ENCODE measurements at places on chromosomes 1 and 21. TPM values are rescaled to one million over a fixed set of nuclear protein-coding genes. Genes with fewer than 3 reads are reported as not detected.

- no peak for DNase-seq
These were observed 561 bp upstream of the COQ8A start for GRCh38 chr1:226939438-226940028.

The LRRC7 gene
- total RNA-seq = 0.94 TPM

DNA sequence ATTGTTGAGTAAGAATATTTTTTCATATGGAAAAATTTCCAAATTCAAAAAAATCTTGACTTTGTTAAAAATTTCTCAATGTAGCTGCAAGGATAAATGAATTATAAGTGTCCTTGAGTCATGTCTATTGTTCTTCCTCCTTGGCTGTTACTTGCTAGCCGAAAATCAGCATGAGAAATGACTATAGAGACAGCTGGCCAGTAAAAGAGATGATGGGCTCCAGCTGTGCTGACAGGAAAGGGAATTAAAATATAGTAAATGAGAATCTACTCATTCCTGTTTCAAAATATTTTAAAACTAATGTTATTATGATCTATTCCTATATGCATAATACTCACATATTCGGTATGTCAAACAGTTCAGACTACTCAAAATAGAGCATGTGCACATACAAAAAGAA lies 1292.6 kb downstream of the BRINP3 start:
- no peak for DNase-seq

DNA sequence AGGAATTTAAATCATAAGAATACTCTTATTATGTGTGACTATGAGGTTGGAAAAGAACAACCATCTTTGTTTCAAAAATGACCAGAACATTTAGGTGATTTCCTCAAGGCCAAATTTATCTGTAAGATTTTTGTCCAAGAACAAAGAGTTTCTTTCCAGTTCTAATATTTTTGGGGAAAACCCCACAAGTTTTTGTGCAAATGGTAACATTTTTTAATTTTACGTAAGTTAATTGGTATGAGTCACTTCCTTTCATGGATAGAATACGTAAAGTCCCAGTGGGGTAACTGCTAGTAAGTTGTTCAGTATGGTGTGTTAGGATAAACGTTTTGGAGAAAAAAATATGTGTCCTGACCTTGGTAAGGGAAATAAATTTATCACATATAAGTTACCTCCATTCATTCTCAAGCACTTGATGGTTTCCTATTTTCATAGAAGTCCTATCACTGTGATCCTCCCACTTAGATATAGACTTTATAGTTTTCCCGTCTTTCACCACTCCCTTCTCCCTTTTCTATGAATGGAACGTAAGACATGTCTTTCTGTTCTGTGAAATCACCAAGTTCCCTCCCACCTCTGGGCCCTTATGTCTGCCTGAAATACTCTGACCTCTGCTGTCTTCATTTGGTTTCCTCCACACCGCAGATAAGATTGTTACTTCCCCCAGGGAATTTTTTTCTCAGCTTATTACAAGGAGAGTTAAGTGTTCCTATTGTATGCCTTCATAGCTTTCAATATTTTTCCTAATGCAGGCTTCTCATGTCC lies 34.9 kb upstream of the TSNAX start:
- DNase-seq = no peak

GRCh38 chr1:20640183-20640597 lies 6.9 kb downstream of the PINK1 start:
- no peak for DNase-seq

GRCh38 chr1:228434689-228435088 lies 18.0 kb upstream of the TRIM17 start:
- DNase-seq = no peak

GRCh38 chr1:158563853-158564252 lies 6.5 kb downstream of the OR6P1 start:
- DNase-seq = no peak
